ENCODE measurements at places on chromosomes 2 and 18. TPM values are rescaled to one million over a fixed set of nuclear protein-coding genes. Genes with fewer than 3 reads are reported as not detected.

Gene CNRIP1
- total RNA-seq = 33.1 TPM

Gene ABCA12
- total RNA-seq = 0.28 TPM

Gene DUSP2
- 3.0 TPM for total RNA-seq

Gene ALPI
- total RNA-seq = not detected

Gene ID2
- 615 TPM for total RNA-seq

Gene APLF
- 11.0 TPM for total RNA-seq

Gene AMER3
- total RNA-seq = not detected

Gene PAX3
- total RNA-seq = not detected

Gene MOGAT1
- total RNA-seq = not detected

Gene PARD3B
- 51.5 TPM for total RNA-seq

Gene CCDC93
- total RNA-seq = 14.3 TPM

Gene LDLRAD4
- total RNA-seq = 18.9 TPM

Gene GPR39
- total RNA-seq = 0.66 TPM

Gene CDK15
- 0.28 TPM for total RNA-seq

Gene FBXO36
- total RNA-seq = 2.9 TPM

Gene UGT1A10
- not detected for total RNA-seq

Gene GAREM2
- 2.5 TPM for total RNA-seq

Gene ARID5A
- 17.9 TPM for total RNA-seq

Gene UGT1A8
- not detected for total RNA-seq

Gene BCL2L11
- 9.2 TPM for total RNA-seq

Gene CIB4
- total RNA-seq = not detected

Gene KCNK3
- total RNA-seq = 12.2 TPM

Gene IL1B
- total RNA-seq = 0.66 TPM

Gene FSIP2
- total RNA-seq = 2.1 TPM

Gene GULP1
- 51.0 TPM for total RNA-seq

Gene FOXI3
- total RNA-seq = not detected

Gene UCN
- 6.5 TPM for total RNA-seq

Gene MEIS1
- total RNA-seq = 144 TPM

Gene CNTNAP5
- 4.5 TPM for total RNA-seq

Gene CLEC4F
- total RNA-seq = not detected

Gene ALPG
- not detected for total RNA-seq

All from sigmoid colon (tissue), 7 donors.